ENCODE measurements at places on chromosomes 2 and 18. TPM values are rescaled to one million over a fixed set of nuclear protein-coding genes. Genes with fewer than 3 reads are reported as not detected.

UGP2 gene
- total RNA-seq = 181 TPM

INPP5D gene
- total RNA-seq = 138 TPM

CLEC4F gene
- not detected for total RNA-seq

RGPD5 gene
- total RNA-seq = 12.1 TPM

NR4A2 gene
- total RNA-seq = 1.2 TPM

CNGA3 gene
- not detected for total RNA-seq

Data from activated CD4-positive, alpha-beta T cell treated with anti-CD3 and anti-CD28 coated beads, Interleukin-2, amount 10 ng/mL, durations not matched to agents 7 days and 5 days (primary cell).